ENCODE measurements at places on chromosomes 11 and 22.

GRCh38 chr22:38238519-38239071 lies 34.2 kb downstream of the TMEM184B start:
- no peak for DNase-seq

DNA sequence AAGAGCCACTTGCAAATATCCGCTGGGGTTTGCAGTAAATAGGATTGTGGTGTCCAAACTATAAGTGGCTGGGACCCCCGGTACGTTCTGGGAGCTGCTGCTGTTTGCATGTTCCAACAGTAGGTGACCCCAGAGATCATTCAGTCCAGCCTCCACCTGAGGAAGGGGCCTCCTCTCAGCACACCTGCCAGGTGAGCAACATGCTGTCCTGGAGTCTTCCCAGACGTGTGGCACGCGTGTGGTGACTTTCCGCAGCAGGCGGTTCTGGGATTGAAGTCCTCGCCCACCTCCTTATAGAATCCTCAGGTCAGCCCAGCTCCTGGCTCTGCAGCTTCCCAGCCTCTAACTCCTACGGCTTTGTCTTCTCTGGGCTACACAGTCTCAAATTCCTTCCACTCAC lies 6.7 kb downstream of the P2RX3 start:
- no peak for DNase-seq

GRCh38 chr22:27462190-27462589 lies 339.4 kb downstream of the MN1 start:
- DNase-seq = no peak

DNA sequence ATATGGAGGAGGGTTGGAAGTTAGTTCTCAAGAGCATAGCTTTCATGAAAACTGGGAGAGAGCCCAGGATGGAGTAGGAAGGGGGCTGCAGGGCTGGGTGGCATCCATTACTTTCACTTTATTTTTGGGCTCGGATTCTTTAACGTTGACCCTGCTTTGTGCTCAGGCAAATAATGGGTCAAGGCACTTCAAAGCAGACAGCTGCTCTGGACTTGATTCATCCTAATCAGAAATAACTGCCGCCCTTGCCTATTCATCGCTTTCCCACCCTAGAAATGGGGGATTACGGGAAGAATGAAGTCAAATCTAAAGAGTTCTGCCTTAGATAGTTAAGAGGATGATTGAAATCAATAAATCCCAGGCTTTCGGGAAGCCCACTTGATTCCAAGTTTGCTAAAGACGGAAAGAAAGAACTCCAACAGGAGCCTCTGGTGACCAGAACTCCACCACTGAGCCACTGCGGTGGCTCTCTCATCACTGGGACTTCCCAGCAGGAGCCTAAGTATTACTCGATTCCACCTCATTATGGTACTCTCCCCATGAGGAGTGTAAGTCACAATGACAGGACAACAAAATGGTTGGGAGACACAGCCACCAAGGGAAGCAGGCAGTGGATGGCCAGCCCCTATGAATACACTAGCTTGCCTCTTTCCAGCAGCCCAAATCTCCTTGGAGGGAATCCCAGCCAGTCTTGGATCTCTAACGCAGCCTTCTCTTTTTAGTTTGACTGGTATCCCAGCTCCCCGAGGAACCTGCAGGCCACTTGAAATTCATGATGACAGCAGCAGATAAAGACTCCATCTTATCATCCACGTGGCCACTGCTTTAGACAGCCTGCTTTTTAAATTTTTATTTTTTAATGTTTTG lies 815.5 kb downstream of the NTM start:
- no peak for DNase-seq

DNA sequence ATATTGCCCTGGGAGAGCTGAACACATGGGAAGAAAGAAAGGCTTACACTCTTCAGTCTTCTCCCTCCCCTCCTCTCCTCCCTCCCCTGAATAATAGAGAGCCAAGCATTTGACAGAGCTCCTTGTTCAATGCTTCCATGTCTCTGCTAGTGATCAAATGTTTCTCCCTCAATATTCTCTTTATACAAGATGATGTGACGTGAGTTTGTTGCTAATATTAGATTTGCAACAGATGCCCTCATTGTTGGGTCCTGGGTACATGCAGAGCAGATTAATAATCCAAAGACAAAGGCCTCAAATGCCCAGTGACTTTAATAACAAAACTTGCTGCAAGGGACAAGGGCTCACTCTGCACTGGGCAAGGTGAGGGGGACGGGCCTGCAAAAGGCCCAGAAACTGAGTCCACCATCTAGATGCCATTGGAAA lies 7.1 kb upstream of the ENDOD1 start:
- DNase-seq = no peak

- peak; percentile 13 for DNase-seq
Measured at GRCh38 chr22:39496131-39496838, 5.8 kb upstream of the MIEF1 start.

DNA sequence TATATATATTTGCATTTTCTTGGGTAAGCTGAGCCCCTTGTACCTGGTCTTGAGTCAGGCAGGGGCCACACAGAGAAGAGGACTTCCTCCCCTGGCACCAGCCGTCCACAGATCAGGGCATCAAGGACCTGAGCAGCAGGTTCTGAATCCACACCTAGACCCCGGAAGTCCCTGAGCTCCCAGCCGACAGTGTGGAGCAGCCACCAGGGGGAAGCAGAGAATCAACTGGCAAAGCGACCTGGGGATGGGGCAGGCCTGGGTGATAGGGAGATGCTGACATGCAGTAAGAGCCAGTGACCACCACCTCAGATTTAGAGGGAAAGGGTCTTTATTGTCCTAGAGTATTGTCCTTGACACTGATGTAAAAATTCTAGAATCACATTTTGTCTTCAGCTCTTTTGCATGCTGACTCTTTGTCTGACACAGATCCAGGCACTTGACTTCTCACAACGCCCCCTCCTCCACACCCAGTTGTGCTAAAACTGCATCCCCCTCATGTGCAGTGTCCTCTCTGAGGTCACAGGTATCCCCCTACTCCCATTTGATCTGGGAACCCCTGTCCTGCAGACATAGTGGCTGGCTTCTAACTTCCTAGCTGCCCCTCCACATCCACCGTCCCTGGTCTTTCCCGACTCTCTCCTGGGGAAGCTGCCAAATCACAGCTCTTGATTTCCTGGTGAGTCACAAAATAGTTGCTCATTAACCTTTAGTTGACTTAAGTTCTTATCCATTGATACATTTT lies 109.3 kb downstream of the GGTLC2 start:
- peak; percentile 22 for DNase-seq

GRCh38 chr22:25166266-25167040 lies 33.2 kb upstream of the CRYBB3 start:
- no peak for DNase-seq

GRCh38 chr22:20316217-20316843 lies 3.5 kb downstream of the DGCR6L start:
- no peak for DNase-seq

- DNase-seq = peak; percentile 33
Measured at GRCh38 chr11:44506375-44507016, 59.0 kb upstream of the CD82 start.

GRCh38 chr22:19351604-19352003 lies 60.1 kb upstream of the CLTCL1 start:
- DNase-seq = no peak

DNA sequence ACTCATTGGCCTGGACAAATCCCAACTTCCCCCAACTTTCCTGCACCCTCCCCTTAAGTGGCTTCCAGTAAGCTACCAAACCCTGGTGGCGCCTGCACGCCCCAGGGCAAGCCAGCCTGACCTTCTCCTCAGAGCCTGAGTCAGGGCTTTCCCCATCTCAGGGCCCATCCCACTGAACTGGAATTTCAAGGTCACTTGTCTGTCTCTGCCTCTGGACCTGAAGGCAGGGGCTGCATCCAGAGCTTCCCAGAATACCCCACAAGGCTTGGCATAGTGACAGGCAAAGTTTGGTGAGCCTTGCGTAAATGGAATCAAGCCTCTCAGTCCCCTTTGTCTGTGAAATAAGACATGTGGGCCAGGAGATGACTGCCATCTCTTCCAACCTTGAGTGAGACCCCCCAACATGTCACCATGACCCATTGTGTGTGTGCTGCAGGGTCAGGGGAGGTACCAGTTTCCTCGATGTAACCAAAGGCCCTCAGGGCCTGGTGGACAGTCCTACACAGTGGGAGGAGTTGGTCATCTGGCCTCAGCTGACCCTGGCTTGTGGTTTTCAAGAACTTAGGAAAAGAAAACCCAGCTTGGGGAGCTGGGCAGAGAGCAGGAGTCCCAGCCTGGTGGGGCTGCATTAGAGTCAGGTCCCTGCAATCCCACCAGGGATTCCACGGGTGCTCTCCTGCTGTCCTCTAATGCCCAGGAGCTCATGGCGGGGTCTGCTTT lies 8.9 kb downstream of the ALX4 start:
- DNase-seq = peak; percentile 73

DNA sequence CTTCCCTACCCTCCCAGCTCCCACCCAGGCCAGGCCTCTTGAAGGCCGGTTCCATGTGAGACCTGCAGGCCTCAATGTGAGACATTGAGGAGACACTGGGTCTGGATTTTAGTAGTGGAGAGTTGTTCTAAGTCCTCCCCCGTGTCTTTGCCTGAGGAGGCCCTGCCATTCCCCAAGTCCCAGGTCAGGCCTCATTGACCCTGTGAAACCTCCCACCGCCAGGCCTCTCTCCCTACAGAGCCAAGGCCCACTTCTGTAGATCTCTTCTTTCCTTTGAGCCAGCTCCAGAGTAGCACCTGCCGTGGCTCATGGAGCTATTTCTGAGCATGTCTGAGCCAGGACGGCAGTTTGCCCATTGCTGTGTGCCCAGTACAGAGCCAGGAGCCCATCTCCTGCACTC lies 1419.6 kb downstream of the TBC1D22A start:
- no peak for DNase-seq

DNA sequence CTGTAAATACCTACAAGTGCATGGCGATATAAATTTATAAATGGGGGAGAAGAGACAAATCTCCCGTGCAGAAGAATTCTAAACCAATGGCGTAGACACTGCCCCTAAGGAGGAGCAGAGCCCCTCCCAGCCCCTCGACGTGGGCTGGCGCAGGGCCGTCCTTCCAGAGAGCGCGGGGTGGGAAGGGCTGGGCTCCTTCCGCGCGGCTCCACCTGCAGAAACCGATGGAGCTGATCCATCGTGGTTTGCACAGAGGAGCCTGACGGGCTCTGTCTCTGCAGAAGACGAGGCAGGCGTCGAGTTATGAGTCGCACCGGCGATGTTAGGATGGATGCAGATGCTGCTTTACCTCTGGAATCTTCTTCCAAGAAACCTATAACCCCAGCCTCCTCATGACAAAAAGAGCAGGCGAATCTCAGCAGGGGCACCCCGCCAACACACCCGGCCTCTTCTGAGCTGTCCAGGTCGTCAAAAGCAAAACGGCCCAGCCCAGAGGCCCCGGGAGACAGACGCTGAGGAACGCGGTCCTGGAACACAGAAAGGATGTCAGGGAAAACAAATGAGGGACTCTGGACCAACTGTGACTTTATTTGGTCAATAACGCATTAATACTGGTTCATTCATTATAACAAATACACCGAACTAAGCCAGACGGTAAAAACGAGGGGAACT lies 11.0 kb upstream of the B4GALNT4 start:
- no peak for DNase-seq

GRCh38 chr22:36617694-36618522 lies 85.6 kb downstream of the CACNG2 start:
- no peak for DNase-seq

- DNase-seq = no peak
Measured at GRCh38 chr22:39478441-39478850, 21.6 kb downstream of the MGAT3 start.

DNA sequence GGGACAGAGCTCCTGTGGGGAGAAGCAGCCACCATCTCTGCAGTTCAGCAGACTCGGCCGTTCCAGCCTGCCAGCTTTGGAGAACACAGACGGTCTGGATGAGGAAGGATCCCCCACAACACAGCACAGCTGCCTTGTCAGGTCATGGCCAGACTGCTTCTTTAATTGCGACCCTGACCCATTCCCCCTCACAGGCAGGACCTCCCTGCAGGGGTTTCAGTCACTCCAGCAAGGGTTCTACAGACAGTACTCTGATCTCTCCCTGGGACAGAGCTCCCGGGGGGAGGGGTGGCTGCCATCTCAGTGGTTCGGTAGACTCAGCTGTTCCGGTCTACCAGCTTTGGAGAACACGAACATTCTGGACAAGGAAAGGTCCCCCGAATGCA lies 173.5 kb downstream of the TTC28 start:
- no peak for DNase-seq

Measured in RCC 7860 (cell line).